Skeletal muscle cell (primary cell): ENCODE measurements at places on chromosomes 11 and 22.

DNA sequence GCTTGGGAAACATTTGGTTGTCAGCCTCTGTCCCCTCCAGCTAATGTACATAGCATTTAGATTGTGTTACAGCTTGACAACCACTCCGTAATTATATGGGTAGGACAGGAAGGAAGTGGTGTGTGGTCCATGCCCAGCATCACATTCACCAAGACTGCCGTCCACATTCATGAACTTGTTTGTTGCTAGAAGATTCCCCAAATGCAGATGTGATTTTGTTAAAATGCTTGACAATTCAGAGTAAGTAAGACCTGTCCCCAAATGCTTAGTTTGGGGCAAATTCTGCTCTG is 1482.7 kb downstream of the TBC1D22A start:
- no peak for DNase-seq

GRCh38 chr22:20009018-20009491 is 7.6 kb downstream of the ARVCF start:
- no peak for DNase-seq

GRCh38 chr11:64604458-64605243 is 13.6 kb downstream of the SLC22A12 start:
- DNase-seq, result no peak

DNA sequence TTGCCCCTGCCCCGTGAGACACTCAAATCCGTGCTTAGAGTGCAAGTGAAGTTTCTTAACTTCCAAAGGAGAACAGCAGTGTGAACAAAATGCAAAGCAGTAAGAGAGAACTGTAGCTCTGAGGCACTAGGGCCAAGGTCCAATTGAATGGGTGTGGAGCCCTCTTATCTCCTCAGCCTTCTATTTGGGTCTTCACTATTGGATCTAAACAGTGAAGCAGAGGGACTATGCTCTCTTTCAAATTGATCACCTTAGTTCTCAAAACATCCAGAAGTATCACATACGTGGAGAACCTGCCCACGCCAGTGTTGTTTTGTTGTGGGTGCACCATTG is 49.6 kb downstream of the C22orf31 start:
- no peak for DNase-seq

GRCh38 chr11:93131709-93132108 is 66.1 kb downstream of the SLC36A4 start:
- no peak for DNase-seq

GRCh38 chr11:65375012-65375411 is 7.4 kb downstream of the SLC25A45 start:
- no peak for DNase-seq

DNA sequence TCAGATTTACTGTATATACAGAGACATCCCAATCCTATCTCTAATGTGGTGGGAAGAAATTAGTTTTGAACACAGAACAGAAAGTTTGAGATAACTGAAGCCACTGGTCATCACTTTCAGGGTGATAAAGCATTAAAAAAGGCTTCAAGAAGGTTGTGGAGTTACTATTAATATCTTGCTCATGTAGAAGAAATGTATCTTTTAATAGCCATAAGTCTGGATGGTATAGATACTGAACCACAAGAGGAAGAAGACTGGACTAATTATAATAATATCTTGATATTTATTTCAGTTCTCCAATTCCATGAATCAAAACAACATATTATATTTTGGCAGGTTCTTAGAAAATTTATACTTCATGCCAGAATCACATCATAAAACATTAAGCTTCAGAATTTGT is 137.1 kb downstream of the TMEM135 start:
- DNase-seq, result no peak

- DNase-seq, result peak; percentile 98
Measured at GRCh38 chr11:35629914-35630313, 11.7 kb downstream of the FJX1 start.
